ENCODE measurements at places on chromosomes 2 and 18.
A peak's percentile ranks its signal among the peaks of the same experiment; 100 is the strongest.

DNA sequence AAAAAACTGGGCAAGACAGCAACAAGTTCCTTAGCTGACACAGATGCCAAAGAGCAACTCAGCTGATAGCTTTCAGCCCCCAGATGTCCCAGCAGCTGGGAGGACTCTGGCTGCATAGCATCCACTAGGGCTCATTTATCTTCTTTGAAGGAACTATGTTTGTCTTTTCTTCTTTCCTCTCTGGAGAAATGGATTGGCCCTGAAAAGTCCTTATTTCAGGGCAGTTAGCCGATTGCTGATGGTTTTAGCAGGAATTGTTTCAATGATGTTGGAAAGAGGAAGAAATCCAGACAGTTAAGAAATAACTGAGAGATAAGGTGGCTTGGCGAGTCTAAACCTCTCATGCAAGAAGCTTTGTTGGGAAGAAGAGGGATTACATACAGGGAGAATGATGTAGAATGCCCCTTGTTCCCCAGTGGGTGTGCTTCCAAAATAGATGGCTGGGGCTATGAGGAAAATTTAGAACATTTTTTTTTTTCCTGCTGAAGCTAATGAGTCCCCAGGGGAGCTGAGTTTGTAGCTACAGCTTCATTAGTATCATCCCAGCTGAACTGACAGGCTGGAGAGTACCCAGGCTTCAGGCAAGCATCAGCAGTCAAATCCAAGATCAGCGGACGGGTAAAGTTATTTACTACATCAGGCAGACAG is 33.6 kb upstream of the SERPINE2 start:
- DNase-seq = no peak

GRCh38 chr2:224063298-224063648 is 24.2 kb upstream of the SERPINE2 start:
- DNase-seq = no peak

GRCh38 chr2:224915136-224915535 is 127.1 kb downstream of the DOCK10 start:
- DNase-seq = peak; percentile 42

GRCh38 chr2:101556033-101556459 is 81.1 kb upstream of the RFX8 start:
- DNase-seq = no peak

- peak; percentile 2 for DNase-seq
Observed at GRCh38 chr18:42341423-42341822, 386.4 kb downstream of the PIK3C3 start.

GRCh38 chr2:98412751-98413458 is 31.8 kb upstream of the INPP4A start:
- DNase-seq = peak; percentile 70

- DNase-seq = no peak
Observed at GRCh38 chr2:207397917-207398655, 131.7 kb upstream of the CREB1 start.

- DNase-seq = peak; percentile 58
Observed at GRCh38 chr2:71452565-71452964, 796 bp upstream of the DYSF start.

DNA sequence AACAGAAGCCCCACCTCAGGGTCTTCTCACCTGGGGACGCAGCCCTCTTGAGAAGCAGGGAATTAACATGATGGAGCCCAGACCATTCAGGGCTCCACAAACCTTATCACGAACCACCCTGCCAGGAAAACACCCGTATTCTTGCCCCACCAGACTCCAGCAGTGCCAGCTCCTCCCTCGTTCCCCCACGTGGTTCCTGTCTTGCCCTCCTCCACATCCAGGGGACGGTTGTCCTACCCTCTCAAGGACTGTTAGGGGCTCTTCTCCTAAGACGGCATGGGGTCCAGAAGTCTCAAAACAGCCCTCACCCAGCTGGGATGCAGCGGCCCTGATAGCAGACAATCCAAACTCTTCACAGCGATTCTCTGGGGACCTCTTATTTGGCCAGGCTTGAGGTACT is 372.2 kb upstream of the HS6ST1 start:
- DNase-seq = no peak

DNA sequence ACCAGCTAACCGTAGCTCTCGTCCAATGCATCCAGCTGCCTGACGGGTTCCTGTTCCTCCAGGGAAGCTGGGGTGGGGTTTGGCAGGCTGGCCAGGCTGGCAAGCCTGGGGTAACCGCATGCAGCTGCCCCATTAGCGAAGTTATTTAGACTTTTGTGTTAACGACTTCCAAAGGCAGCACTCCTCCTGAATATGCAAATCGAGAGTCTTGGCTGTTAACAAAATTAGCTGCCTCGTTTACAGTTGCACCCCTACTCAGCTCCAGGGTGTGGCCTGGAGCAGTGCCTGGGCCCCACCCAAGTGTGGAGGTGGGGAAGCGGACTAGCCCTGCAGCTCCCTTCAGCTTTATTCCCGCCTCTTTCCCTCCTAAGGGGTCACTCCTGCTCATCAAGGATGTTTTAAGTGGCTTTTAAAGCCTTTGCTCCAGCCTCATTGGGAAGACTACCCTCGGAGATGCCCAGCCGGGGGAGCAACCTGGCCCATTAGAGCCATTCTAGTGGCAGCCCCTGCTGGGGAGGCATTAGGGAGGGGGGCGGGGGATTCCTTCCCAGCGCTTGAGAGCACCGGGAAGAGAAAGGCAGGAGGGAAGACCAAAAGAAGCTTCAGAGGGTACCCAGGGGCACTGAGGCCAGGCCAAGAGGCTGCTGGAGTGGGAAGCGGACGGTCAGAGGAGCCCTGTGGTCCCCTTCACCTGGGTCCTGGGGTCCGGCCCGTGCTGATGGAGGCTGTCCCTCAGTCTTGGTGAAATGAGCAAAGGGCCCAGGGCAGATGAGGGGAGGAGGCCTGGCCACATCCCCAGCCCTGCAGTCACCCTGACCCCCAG is 204.1 kb downstream of the CELF4 start:
- no peak for DNase-seq

- no peak for DNase-seq
Observed at GRCh38 chr2:155692856-155693255, 639.7 kb downstream of the NR4A2 start.

DNA sequence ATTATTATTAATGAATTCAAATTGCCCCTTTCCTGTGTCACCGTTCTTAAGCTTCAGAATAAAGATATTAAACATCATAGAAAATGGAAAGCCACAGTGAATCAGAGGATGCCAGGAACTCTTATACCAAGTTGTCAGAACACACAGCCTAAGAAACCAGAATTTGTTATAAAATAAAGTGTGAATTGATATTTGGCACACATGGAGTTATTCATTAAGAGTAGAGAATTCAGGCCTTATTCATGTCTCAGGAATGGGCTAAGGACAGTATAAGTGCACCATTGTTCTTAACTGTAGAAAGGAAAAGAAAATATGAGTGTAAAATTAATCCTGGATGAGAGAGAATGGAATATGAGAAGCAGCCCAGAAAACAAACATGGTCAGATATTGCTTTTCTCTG is 86.7 kb upstream of the ATP8B1 start:
- no peak for DNase-seq

GRCh38 chr18:10570622-10571021 is 44.8 kb downstream of the NAPG start:
- no peak for DNase-seq

DNA sequence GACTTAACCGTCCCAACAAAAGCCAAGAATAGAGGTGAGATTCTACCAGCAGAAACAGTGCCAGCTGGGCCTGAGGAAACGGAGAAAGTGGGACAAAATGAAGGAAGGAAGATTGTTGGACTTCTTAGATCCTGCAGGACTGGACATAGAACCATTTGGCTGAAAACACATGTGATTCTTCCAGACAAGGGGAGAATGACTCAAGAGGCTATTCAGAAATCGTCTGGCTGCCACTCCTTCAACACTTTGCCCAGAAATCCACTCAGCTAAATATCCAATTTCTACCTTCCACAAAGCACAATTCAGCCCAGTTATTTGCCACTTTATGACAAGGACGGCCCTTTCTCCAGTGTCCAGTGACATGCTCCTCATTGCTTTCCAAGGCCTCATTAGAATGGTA is 61.6 kb downstream of the SNORC start:
- no peak for DNase-seq

- DNase-seq = peak; percentile 88
Observed at GRCh38 chr2:180385601-180386201, 378.6 kb upstream of the CWC22 start.

- no peak for DNase-seq
Observed at GRCh38 chr2:239918749-239919148, 106.4 kb downstream of the NDUFA10 start.

DNA sequence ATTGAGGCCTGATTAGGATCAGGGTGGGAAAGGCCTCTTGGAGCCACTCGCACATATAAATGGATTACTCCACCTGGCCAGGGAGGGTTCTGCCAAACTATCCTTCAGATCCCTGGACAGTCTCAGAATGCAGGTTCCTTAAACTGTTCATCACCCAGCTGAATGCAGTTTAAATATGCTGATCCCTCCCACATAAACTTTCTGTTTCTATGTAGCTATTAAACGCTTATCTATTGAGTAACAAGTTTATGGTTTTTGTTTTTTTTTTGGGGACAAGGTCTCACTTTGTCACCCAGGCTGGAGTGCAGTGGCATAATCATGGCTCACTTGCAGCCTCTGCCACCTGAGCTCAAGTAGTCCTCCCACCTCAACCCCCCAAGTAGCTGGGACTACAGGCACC is 1.9 kb downstream of the CAD start:
- no peak for DNase-seq

DNA sequence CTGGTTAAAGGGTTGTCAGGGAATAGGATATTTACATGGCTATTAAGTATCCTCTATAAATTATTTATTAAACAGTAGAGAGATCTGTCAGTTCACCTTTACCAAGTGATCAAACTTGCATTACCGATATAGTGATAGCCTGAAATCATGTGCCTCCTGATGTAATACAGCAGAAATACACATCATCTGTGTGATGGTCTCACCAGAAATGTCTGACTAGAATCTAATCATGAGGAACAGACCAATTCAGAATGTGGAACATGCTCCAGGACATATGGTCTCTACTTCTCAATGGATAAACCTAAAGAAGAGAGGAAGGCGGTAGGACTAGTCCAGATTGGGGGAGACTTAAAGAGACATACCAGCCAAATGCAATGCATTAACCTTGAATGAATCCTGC is 6.2 kb downstream of the VPS54 start:
- DNase-seq = no peak

DNA sequence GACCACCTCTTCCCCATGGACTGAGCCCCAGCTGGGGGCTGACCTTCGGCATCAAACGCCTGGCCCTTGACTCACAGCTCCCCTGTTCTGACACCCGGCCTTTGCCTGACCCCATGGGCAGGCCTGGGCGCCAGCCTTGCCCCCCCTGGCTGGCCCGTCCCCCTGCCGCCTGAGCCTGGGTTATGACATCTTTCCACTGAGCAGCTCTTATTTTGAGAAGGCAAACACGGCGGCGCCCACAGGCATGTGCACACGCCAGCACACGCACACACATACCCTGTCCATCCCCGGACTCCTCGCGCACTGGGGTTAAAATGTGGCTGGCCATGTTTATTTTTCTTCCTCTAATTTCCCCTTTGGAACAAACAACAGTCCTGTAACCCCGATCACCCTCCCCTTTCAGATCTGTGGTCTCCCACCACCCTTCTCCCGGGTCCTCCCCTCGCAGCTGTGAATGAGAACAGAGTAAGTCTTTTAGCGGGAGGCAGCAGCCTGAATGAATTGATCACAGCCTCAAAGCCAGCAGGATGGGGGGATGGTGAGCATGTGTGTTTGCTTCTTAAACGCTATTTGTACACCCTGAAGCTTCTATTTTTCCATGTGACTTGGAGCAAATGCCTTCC is 11.8 kb upstream of the ATOH8 start:
- peak; percentile 96 for DNase-seq

DNA sequence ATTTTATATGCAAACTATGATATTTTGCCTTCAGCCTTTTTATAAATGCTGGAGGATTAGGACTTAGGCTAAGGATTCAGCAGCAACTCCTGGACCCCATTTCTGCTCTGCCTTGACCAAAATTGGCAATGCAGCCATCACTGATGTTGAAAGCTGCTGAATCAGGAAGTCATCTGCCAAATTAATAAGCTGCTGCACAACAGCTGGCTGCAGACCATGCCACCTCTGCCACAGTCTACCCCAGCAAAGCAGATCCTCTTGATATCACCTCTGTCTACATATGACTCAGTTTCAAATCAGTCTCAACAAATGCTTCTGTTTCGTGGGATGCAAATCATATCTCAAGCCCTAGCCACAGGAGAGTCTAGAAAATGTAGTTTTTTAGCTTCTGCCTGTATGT is 7.1 kb upstream of the SOS1 start:
- no peak for DNase-seq

DNA sequence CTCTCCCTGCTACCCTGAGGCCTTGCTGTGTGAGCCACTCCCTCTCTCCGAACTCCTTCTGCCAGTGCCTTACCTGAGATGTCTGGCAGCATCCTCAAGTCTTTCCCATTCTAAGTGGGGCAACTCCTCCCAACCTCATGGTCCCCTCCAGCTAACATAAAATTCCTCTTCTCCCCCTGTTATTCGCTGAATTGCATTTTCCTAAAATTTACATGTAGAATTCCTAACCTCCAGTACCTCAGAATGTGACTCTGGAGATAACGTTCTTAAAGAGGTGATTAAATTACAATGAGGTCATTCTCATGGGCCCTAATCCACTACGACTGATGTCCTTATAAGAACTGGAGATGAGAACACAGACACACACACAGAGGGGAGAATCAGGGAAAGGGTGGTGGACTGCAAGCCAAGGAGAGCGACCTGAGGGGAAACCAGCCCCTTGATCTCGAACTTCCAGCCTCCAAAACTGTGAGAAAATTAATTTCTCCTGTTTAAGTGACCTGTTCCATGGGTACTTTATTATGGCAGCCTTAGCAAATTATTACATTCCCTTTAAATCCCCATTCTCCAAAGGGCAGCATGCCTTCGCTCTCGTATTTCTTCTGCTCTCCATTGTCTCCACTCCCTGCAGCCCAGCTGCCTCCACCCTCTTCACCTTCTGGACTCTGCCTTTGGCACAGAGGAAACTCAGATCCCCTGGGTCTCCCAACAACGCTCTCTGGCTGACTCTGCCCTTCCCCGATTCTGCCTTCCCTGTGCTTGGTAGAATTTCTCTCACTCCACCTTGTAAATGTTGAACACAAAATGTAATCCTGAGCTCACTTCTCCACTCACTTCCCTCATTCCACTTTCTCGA is 70.5 kb downstream of the TGIF1 start:
- DNase-seq = no peak

- DNase-seq = peak; percentile 56
Observed at GRCh38 chr2:141105763-141106162, 1025.1 kb downstream of the LRP1B start.

- peak; percentile 86 for DNase-seq
Observed at GRCh38 chr2:20525041-20526035, 78.5 kb downstream of the RHOB start.

GRCh38 chr2:160209516-160209856 is 9.4 kb upstream of the ITGB6 start:
- DNase-seq = peak; percentile 95

DNA sequence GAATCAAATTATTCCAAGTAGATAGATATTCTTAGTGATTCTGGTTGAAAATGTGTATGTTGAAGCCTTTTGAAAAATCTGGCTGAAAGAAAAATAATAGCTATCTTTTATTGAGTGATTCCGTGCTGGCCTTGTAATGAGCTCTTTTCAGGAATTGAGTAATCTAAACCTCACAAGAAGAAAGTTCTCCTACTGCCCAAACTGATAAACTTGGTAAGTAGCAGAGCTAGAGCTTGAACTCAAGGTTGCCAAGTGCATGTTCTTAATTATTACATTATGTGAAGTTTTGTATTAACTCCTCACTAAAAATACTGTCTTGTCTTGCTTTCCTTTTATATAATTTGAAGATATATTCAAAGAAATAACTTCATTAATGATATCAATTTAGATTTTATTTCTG is 1.6 kb upstream of the PPP1R1C start:
- DNase-seq = no peak

- no peak for DNase-seq
Observed at GRCh38 chr2:113922784-113923183, 32.9 kb downstream of the ACTR3 start.

Measured in choroid plexus epithelial cell (primary cell).